Naive thymus-derived CD4-positive, alpha-beta T cell (primary cell): ENCODE measurements at places on chromosomes 13 and 19. TPM values are rescaled to one million over a fixed set of nuclear protein-coding genes. Genes with fewer than 3 reads are reported as not detected.

Gene BRSK1
- polyA plus RNA-seq = not detected

Gene FBXO46
- 17.5 TPM for polyA plus RNA-seq

Gene DLL3
- 0.12 TPM for polyA plus RNA-seq

Gene NKPD1
- 0.41 TPM for polyA plus RNA-seq

Gene RFX2
- polyA plus RNA-seq = 8.0 TPM

Gene C19orf81
- 1.0 TPM for polyA plus RNA-seq

Gene KLK6
- polyA plus RNA-seq = not detected

Gene KISS1R
- 0.85 TPM for polyA plus RNA-seq

Gene MYO1F
- polyA plus RNA-seq = 1.0 TPM

Gene ZNF470
- 2.1 TPM for polyA plus RNA-seq

Gene ZNF836
- 10.2 TPM for polyA plus RNA-seq

Gene RNF225
- polyA plus RNA-seq = not detected

Gene LRCH1
- polyA plus RNA-seq = 6.4 TPM

Gene MCEMP1
- polyA plus RNA-seq = not detected

Gene SIAH3
- 0.13 TPM for polyA plus RNA-seq

Gene IGFL3
- not detected for polyA plus RNA-seq

Gene ADGRE3
- polyA plus RNA-seq = not detected

Gene CACNA1A
- 0.31 TPM for polyA plus RNA-seq

Gene THAP8
- polyA plus RNA-seq = 4.5 TPM

Gene ZIK1
- polyA plus RNA-seq = 8.7 TPM

Gene ZNF573
- polyA plus RNA-seq = 15.5 TPM

Gene STK11
- polyA plus RNA-seq = 13.9 TPM

Gene ADAMTSL5
- 4.8 TPM for polyA plus RNA-seq

Gene SYNE4
- polyA plus RNA-seq = not detected

Gene PTGER1
- polyA plus RNA-seq = not detected

Gene KLK1
- not detected for polyA plus RNA-seq

Gene FXYD1
- polyA plus RNA-seq = 0.91 TPM

Gene PEG3
- polyA plus RNA-seq = not detected

Gene ELAVL3
- polyA plus RNA-seq = not detected

Gene ZNF728
- polyA plus RNA-seq = not detected

Gene PRRG2
- not detected for polyA plus RNA-seq

Gene CERS4
- polyA plus RNA-seq = 12.3 TPM

Gene NFIX
- polyA plus RNA-seq = 0.77 TPM

Gene ANKRD24
- 0.17 TPM for polyA plus RNA-seq

Gene CRLF1
- polyA plus RNA-seq = 0.28 TPM

Gene NCCRP1
- polyA plus RNA-seq = not detected

Gene KCNC3
- polyA plus RNA-seq = not detected

Gene SULT2A1
- not detected for polyA plus RNA-seq

Gene TEKTIP1
- polyA plus RNA-seq = not detected

Gene HCST
- polyA plus RNA-seq = 879 TPM

Gene ZNF136
- polyA plus RNA-seq = 14.0 TPM

Gene TPRX2
- polyA plus RNA-seq = not detected

Gene PRDX2
- 313 TPM for polyA plus RNA-seq

Gene CLEC17A
- polyA plus RNA-seq = 0.13 TPM

Gene TNNT1
- not detected for polyA plus RNA-seq

Gene GPC6
- not detected for polyA plus RNA-seq

Gene GAPDHS
- not detected for polyA plus RNA-seq

Gene ZNF493
- polyA plus RNA-seq = 34.8 TPM

Gene ZNF677
- 20.5 TPM for polyA plus RNA-seq

Gene LINGO3
- 12.9 TPM for polyA plus RNA-seq

Gene IL27RA
- polyA plus RNA-seq = 76.4 TPM

Gene TEX26
- not detected for polyA plus RNA-seq

Gene DYRK1B
- 8.4 TPM for polyA plus RNA-seq
